Putamen (tissue), 1 donor: ENCODE measurements at places on chromosomes 2 and 18.

DNA sequence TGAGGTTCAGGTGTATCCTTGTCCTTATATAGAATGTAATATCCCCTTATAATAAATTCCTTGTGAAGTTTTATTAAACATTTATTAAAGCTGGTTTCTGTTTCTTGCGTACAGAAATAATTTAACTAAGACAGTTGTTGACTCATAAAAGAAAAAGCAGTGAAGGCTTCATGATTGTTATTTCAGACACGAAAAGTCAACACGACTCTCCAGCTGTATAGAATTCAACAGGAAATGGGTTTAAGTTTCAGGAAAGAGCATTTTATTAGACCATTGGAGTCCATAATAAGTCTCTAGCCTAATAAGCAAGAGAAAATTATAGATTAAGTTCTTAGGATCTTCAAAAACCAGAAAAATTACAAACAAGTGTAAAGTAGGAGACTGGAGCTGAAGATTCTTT, 62.2 kb downstream of the KCNE4 start:
- no peak for DNase-seq

GRCh38 chr2:216149741-216150140, 40.6 kb downstream of the XRCC5 start:
- no peak for DNase-seq

DNA sequence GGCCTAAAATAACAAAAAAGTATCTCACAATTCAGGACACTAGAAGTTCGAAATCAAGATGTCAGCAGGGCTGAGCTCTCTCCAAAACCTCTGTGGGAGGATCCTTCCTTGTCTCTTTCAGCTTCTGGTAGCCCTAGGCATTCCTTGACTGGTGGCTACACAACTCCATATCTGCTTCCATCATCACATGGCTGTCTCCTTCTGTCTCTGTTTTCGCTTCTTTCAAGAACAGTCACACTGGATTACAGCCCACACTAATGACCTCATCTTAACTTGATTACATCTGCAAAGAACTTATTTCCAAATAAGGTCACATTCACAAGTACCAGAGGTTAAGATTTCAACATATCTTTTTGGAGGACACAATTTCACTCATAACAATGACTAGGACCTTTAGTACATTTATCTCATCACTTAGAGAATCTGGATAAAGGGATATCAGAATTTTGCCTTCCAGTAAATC, 275.2 kb downstream of the IRS1 start:
- no peak for DNase-seq

- no peak for DNase-seq
Observed at GRCh38 chr2:9694661-9695234, 64.0 kb upstream of the YWHAQ start.

GRCh38 chr2:242032780-242033656, 163.5 kb downstream of the RTP5 start:
- no peak for DNase-seq

GRCh38 chr2:148876595-148877402, 1.8 kb downstream of the KIF5C start:
- peak; percentile 81 for DNase-seq

- DNase-seq, result no peak
Observed at GRCh38 chr18:35803551-35803950, 168.9 kb upstream of the RMP24 start.

GRCh38 chr18:45954070-45954934, 12.8 kb downstream of the EPG5 start:
- DNase-seq, result peak; percentile 70

GRCh38 chr2:179692610-179693009, 168.8 kb downstream of the ZNF385B start:
- DNase-seq, result no peak

DNA sequence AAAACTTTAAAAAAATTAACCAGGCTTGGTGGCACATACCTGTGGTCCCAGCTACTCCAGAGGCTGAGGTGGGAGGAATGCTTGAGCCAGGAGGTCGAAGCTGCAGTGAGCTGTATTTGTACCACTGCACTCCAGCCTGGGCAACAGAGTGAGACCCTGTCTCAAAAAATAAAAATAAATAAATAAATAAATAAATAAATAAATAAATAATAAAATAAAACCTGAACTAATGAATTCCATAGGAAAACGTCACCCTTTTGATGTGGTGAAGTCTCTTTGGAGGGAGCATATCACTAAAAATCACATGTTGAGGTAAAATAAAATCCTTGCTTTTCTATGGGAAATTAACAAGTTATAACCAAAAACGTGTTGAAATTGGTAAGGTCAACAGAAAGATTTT, 29.6 kb upstream of the ITGAV start:
- DNase-seq, result no peak

DNA sequence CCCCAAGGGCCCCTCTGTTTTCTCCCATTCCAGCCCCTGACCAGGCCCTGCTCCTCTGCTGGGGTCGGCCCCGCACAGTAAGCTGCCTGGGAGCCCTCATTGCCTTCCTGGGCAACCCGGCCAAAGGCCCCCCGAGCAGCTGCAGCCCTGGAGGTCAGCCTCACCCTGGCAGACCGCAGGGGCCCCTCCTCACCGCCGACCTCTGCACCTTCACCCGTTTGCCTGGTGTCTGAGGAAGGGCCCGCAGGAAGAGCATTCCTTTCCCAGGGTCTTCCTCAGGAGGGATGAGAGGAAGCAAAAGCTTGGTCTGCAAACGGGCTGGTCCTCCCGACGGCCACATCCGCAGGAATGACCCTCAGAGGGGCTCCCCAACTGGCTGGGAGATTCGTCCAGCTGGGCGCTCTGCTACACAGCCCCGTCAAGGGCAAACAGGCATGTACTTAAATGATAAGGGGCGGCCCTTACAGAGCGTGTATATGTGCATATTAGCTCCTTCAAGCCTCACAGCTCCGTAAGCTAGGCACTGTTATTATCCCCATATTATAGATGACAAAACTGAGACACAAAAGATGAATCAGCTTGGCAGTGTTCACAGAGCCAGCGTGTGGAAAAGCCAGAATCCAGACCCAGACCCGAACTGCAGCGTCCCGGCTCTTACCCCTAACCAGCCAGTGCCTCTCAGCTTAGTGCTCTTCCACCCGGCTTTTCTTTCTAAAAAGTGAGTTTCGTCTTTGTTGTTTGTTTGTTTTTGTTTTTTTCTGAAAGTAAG, 52.8 kb downstream of the SLC4A1AP start:
- no peak for DNase-seq

DNA sequence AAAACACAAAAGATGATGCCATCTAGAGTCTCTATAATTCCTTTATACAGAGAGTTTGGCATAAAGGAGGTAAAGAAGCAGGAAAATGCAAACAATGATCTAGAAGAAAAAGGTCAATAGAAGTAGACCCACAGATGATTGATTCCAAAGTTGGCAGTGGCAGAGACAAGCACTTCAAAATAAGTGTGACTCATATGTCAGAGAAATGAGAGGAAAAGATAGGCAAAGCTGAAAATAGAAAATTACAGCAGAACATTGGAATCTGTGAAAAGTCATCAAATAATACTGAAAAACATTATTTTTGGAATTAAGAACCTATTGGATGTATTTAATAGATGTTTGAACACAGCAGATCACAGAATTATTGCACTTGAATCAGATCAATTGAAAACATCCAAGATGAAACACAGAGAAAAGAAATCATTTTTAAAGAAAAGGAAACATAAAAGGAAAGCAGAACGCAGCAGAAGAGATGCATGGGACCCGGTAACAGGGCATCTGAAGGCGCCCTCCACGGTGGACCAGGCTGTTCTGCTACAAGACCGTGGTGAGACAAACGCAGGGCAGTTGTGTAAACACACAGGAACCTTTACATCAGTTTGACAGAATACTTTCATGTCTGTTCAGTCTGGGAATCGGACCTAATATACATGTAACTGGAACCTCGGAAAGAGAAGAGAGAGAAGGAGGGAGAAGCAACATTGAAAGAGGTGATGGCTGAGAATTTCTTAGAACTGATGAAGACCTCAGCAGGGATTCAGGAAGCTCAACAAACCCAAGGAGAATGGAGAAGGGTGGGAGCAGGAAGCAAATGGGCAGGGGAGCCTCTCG, 74.6 kb upstream of the GPC1 start:
- no peak for DNase-seq

DNA sequence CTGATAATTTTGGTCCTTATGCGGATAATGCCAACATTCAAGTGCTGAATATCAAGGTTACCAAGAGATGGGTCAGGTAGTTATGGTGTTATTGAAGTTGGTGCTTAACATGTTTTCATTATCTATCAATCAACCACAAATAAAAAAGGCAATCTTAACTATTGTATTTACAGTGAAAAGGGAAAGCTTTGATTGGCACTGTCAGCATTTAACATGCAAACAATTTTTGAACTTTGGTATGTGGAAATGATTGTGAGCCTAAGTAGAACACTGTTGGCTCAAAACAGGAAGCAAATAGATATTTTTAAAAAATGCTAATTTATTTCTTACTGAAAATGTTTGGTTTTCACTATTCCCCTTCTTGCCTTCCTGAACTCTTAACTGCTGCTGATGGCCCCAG, 21.9 kb downstream of the APLF start:
- DNase-seq, result no peak

DNA sequence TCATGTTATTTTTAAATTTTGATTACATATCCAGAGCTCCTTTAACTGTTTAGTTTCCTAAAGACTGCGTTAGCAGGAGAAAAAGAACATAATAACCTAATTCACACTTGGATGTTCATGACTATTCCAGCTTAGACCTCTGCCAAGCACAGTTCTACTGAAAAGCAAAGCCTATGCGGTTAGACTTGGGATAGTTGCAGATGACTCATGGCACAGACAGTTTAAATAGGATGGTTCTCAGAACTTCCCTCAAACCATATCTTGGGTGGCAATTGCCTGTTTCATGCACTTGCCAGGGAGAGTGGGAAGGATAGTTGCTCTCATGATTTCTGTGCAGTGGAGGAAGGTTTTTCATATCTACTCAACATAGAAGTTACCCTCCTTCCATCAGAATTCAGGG, 149.7 kb upstream of the KLHL29 start:
- DNase-seq, result no peak

DNA sequence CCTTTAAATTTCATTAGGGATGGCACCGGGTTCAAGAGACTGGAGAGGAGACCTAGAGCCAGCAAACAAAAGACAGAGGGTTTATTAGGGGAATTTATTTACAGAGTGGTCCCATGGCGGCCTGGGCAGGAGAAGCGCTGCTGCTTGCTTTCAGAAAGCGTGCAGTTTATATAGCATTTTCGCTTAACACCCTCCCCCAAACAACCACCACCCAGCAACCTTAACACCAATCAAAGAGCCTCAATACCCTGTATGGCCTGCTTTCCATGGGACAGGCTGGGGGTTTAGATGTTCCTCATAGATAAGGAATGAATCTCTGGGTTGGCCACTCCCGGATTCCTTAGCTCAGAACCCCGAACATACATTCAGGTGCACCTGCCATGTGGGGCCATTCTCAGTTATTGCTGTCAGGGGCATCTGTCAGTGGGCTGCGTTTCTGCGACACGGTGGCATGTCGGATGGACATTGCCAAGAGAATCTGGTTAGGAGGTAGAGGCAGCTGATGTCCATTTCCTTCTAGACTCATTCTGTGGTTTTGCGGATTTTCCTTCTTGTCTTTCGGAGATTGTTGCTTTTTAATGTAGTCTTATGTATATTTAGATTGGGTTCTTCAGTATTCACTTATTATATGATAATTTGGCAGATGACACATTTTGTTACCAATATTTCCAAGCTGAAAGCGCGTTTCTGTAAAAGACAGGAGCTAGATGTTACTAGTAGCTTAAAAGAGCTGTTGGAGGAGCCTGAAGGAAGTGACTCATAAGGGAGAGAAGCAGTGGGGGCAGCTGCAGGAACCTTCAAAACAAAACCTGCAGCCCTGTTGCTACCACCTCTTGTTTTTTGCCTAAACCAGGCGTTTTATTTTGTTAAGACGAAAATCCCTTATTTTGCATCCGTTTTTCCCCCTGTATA, 7.2 kb downstream of the AGAP1 start:
- DNase-seq, result no peak

GRCh38 chr2:178295906-178296305, 101.6 kb downstream of the OSBPL6 start:
- no peak for DNase-seq

- no peak for DNase-seq
Observed at GRCh38 chr18:79626905-79627749, 52.5 kb upstream of the CTDP1 start.

- DNase-seq, result peak; percentile 25
Observed at GRCh38 chr2:120344214-120344975, 1.5 kb upstream of the INHBB start.

- DNase-seq, result no peak
Observed at GRCh38 chr2:86305195-86305914, 32.1 kb downstream of the REEP1 start.

DNA sequence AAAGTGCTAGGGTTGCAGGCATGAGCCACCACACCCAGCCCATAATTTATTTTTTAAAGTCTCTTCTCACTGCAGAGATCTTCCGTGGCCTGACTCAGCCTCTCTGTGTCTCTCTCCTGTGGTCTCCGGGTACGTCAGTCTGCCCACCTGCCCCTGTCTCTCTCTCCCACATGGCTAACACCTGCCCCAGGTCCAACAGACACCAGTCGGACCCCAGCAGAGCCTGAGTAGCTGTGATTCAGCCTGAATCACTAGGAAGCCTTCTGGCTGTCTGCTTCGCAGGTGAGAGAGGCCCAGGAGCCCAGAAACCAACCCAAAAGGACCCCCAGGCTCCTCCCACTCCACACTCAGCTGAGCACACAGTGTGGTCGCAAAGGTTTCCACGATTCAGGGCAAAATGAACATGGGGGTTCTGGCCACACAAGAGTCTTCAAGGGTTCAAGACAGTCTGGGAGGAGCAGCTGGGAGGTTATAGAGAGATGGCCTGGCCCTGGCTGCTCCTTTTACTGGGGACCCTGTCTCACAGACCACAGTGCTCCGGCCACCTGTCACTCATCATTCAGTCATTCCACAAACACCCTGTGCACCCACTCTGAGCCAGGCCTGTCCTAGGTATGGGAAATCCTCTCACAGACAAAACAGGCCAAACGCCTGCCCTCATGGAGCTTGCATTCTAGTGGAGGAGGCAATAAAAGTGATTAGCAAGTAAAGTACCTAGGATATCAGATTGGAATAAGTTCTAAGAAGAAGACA, 8.6 kb downstream of the RUFY4 start:
- DNase-seq, result no peak

DNA sequence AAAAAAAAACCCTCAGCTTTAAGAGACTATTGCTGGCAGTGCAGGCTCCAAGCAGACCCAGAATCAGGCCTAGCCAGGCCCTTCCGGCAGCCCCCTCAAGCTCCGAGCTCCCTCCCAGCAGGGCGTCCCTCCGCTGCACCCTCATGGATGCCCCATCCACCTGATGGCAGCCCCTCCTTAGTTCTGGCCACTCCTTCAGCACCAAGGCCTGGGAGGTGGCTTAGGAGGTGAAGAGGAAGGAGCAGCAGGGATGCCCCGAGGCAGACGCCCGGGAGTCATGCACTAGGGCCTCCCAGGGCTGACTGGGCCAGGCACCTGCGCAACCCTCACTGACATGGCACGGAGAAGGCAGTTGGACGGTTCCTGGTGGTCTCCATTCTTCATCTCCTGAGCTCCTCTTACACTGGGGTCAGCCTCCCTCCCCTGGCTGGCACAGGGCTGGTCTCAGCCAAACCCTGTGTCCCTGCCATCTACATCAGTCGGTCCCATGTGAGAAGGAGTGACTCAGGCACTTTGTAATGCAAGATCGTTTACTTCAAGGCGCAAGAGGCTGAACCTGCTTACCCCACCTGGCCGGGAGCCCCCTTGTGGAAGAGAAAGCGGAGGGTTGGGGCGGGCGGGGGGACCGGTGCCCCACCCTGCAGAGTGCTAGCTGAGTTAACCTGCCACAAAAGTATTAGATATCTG, 53.5 kb upstream of the ID2 start:
- no peak for DNase-seq

GRCh38 chr2:238075397-238075796, 14.6 kb downstream of the SCLY start:
- DNase-seq, result no peak

- DNase-seq, result no peak
Observed at GRCh38 chr2:16314691-16315457, 350.8 kb downstream of the CYRIA start.
